NCI-H510A (cell line): ENCODE measurements at places on chromosomes 6 and 20.

- DNase-seq, result no peak
Measured at GRCh38 chr6:105263685-105264610, 84.1 kb upstream of the POPDC3 start.

- peak; percentile 36 for DNase-seq
Measured at GRCh38 chr6:28896505-28897368, 27.0 kb downstream of the TRIM27 start.

DNA sequence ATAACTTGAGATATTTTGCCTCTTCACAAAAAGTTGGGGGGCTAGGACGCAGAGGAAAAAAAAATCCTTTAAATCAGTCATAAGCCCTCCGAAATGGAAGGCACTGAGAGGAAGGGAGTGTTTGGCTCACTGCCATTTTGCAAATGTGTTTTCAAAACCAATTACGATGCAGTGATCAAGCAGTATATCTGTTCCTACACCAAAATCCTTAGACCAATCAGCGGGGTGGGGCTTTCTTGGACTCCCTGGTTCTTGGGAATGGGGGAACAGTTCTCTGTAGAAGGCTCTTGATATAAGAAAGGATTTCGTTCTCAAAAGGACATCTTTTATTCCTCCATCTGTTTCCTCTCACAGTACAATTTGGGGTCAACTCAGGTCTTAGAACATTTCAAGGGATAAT is 478.6 kb upstream of the JARID2 start:
- DNase-seq, result no peak

DNA sequence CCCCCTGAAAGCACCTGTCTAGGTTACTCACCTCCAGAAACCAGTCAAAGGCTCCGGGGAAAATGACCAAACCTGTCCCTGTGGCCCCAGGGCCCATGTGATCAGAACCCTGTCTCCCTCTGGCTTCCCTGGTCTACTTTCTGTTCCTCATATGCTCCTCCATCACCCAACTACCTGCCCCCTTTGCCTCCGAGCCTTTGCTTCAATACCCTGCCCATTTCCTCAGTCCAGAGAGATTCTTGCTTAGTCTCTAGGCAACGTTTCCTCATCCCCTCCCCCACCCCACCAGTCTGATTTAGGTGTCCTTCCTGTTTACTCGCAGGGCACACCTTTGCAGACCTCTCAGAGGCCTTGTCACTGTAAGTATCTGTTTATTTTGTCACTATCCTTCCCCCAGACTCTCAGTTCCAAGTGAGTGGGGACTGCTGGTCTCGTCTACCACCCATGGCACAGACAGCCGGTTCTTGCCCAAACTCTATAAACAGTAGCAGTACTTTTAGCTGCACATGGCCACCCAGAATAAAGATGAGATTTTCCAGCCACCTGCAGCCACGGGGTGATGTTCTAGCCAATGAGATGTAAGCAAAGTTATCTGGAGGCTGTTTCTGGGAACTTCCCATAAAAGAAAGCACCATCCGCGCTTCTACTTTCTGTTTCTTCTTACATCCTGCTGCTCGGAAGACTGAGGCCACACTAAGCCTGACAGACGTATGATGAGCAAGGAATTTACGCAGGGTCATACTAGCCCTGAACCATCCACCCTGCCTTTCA is 13.3 kb downstream of the ELOVL5 start:
- peak; percentile 82 for DNase-seq

GRCh38 chr20:60113024-60113724 is 155.0 kb downstream of the CDH26 start:
- DNase-seq, result no peak

DNA sequence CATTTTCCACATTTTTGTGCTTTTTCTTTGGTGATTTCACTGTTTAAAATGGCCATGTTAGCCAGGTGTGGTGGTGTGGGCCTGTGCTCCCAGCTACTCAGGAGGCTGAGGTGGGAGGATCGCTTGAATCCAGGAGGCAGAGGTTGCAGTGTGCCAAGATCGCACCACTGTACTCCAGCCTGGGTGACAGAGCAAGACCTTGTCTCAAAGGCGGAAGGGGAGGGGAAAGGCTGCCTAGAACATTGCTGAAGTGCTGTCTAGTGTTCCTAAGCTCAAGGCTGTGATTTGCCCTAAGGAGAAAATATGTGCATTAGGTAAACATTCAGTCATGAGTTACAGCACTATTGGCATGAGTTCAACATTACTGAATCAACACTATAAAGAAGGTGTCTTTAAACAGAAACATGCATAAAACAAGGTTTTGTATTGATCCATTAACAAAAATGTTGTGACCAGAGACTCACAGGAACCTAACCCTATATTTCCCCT is 14.0 kb downstream of the ZC2HC1B start:
- no peak for DNase-seq

GRCh38 chr6:16635810-16636602 is 125.3 kb downstream of the ATXN1 start:
- DNase-seq, result no peak

- DNase-seq, result no peak
Measured at GRCh38 chr6:165401092-165401491, 91.7 kb upstream of the C6orf118 start.

DNA sequence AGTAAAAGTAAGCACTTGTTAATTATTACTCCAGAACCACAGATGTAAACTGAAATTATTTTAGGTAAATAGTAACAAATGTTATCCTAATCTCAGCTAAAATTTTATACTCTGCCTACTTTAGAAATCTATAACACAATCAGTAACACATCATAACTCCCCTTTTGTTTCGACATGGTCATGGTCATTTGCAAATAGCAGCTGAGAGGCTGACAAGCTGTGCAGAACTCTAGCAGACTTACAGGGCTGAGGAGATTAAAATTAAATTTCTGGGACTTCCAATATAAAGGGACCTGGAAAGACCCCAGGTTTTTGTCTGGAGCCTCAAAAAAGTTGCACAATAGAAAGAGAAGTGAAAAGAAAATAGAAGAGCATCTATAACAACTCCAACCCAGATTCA is 88.8 kb downstream of the PRL start:
- DNase-seq, result no peak

DNA sequence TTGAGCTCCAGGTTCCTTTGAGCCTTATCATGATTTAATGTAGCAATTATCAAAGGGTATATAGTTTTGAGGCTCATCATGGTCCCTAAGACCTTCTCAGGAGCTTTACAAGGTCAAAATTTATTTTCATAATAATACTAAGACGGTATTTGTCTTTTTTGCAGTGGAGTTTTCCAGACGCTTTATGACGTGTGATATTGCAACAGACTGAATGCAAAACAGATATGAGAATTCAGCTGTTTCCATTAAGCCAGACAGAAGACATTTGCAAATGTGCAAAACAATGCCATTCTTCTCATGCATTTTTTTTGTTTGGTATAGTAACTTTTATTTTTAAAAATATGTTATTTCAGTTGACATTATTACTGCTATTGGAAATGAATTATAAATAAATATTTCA is 24.7 kb upstream of the CNKSR3 start:
- DNase-seq, result no peak

GRCh38 chr6:134816780-134817179 is 133.1 kb downstream of the ALDH8A1 start:
- DNase-seq, result no peak

- no peak for DNase-seq
Measured at GRCh38 chr6:133817460-133818047, 71.4 kb upstream of the TCF21 start.

GRCh38 chr6:36563237-36563927 is 16.1 kb upstream of the STK38 start:
- no peak for DNase-seq

DNA sequence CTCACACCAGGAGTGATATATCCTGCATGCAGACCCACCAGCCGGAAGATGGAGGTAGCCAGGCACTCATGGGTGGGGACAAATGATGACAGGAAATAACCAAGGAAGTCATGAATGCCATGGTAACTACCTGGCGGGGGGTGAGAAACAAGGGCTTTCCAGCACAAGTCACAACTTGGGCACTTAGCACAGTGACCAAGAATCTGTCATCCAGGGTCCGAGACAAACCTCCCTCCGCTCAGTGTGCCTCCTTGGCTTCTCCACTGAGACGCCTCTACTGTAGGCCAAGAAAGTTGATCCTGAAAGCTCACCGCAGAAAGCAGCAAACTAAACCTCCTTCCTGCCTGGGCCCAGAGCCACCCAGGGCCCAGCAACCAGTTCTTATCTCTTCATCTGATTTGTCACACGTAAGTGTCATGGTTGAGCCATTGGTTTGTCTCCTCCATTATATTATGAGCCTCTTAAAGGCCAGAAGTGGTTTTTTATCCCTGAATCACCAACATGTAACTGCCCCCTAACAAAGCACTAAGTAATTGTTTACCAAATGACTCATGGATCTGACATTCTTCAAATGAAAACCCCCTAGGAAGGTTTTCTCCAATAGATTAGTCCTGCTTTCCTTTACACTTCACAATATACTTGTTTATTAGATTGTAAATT is 84.3 kb upstream of the TAB2 start:
- DNase-seq, result no peak

DNA sequence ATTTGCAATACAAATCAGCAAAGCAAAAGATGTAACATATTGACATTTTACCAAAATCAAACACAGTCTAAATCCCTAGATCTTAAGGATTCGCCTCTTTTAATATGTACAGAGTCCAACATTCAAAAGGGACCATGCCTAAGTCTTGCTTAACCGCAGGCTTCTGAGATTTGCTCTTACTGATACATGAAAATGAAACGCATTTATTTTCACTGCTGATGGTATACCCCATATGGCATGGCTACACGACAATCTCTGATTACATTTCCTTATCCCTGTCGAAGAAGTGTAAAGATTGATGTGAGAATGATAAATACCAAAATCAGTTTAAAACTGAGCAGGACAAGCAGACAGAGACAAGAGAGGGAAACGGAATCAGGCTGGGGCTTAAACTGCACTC is 75.4 kb downstream of the KIF16B start:
- no peak for DNase-seq

DNA sequence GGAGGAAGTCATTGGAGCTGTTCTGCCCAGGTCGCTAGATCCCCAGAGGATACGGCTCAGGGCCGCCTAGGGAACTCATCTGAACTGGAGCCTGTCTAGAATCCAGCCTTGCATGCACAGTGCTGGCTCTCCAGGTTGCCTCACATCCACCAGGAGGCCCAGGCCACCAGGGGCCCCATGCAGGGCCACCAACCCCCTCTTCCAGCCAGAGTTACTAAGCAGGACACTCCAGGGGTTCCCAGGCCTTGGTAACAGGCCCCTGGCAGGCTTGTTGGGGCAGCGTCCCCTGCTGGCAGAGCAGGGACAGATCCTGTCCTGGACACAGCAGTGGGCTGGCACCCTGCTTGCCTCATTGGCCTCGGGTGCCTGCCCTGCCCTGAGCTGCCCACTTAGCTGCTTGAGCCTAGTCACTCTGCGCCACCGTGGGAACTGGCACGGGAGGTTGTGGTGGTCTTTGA is 35.3 kb downstream of the EFCAB8 start:
- no peak for DNase-seq

DNA sequence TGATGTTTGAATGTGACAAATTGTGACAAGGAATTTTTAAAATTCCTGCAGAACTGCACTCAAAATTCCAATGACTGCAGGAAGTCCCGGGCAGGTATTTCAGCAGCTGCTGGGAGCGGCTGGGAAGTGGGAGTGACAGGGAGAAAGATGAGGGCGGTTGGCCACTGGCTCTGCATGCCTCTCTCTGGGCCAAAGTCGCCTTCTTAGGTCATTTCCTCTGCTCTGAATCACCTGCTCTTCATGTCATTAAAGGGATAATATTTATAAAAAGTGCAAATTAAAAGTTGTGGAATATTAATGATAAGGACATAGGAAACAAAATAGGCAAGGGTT is 43.9 kb downstream of the RAMACL start:
- no peak for DNase-seq

DNA sequence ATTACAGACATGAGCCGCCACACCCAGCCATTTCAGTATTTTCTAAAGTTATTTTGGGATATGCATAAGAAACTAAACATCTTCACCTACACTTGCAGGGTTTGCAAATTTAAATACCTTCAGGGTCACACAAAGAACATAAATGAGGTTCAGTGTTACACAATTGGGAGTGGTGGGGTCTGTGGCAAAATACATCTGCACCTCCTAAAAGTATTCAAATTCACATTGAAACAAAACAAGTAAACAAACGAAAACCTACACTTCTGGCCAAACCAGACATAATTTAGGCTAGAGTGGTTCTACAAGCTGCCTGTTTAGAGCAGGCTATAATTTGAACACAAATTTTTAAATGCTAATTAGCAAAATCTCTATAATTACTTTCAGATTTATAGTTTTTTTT is 34.6 kb downstream of the MAPK14 start:
- no peak for DNase-seq

DNA sequence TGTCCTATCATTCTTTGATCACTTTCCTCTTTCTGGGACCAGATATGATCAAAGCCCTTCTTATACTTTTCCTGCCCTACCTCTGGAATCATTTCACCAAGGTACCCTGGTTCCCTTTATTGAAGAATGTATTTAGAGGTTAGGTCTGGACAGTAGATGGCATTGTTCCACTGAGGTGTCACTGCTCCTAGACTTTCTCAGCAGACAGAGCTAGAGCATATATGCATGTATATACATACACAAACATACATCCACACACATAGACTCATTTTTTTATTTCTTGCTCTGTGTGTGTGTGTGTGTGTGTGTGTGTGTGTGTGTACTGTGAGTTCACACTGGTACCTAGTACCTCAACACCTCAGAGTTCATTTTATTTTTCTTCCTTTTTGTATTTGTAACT is 40.9 kb downstream of the PTPRA start:
- no peak for DNase-seq

- peak; percentile 44 for DNase-seq
Measured at GRCh38 chr20:33649201-33649681, 12.9 kb upstream of the C20orf144 start.

DNA sequence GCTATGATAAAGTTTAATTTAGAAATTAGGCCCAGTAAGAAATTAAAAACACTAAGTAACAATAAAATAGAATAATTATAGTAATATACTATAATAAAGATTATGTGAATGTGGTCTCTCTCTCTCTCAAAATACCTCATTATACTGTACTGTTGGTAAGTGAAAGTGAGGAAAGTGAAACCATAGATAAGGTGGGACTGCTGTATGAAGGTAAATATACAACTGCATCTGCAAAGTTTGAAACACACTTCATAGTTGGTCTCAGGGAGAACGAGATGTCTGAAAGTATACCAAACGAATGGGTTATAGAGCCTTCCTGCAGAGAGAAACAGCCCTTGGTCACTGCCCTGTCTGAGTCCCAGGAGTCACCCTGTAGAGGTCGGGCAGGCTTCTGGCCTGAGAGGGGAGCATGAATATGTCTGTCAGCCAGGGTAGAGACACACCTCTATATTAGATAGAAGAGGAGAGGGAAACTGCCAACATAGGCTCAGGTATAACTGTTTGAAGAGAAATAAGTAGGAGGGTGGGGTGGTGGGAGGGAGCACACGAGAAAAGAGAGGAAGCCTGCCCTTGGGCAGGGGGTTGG is 31.8 kb downstream of the SESN1 start:
- DNase-seq, result no peak
